ENCODE measurements at places on chromosomes 5 and 9. TPM values are rescaled to one million over a fixed set of nuclear protein-coding genes. Genes with fewer than 3 reads are reported as not detected.

- no peak for DNase-seq
Measured at GRCh38 chr9:26012797-26013196, 334.6 kb upstream of the TUSC1 start.

STC2 gene
- total RNA-seq, result 311 TPM

GRCh38 chr9:109205526-109205925 is 38.5 kb upstream of the FRRS1L start:
- no peak for DNase-seq

DNA sequence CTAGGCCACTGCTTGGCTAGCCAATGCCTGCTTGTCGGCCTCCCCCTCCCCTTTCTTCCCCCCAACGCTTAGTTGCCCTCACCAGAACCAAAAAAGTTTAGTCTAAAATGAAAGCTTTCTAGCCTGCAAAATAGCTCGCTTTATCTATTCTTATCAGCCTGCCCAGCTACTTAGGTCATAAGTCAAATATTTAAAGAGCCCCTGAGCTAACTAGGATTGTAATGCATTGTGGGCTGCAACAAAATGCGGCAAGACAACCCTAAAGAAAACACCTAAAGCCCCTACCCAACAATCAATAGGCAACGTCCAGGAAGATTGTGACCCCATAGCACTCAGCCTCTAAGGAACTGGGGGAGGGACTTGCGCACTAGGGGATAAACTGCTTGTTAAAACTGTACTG is 38.6 kb upstream of the PCSK5 start:
- no peak for DNase-seq

AMBP gene
- not detected for total RNA-seq

DNA sequence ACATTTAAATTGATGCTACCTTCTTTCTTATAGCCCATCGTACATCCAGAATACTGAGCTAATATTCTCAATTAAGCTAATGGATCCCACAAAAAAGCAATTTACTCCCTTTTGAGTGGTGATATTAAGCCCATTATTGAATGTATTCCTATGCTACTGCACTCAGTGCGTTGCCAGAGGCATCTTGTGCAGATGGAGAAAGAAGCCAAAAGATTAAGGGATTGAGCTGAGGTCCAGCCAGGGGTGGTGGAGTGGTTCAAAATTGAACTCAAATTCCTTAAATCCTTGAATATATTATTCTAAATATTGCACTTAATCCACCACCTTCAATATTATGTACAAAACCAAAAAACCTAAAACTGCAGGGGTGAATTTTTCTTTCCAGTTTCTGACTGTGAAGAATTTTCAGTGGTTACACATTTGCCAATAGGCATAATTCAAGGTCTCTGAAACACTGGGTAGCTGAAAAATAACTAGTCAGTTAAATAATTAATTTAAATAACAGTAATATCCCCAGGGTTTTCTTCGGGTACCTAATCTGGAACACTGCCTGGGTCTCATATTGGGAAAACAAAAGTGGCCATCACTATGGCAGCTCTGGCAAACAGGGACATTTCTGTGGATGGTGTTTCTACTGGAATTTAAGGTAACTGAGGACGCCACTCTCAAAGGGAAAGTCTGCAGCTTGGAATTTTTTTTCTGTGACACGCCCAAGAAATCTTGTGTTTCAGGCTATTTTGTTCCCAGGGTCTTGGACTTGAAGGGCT is 6.2 kb upstream of the LIFR start:
- DNase-seq, result no peak

DNA sequence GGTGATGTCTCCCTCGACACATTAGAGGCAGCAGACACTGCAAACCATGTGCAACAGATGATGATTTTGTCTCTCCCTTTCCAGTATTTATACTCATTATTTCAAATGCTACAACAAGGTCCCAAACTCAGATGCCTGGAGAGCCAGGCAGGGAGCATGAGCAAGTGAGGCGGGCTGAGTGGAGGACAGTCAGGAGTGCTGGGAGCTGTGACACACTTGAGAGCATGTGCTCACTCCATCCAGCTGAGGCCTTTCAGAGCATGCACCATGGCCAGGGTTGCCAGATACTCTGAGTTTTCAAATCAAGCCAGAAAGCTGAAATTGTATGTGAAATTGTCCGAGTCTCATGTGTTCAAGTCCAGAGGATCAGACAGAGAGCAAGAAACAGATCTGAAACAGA is 55.8 kb upstream of the SLC2A8 start:
- DNase-seq, result no peak

FOXD4L5 gene
- total RNA-seq, result 0.52 TPM

DNA sequence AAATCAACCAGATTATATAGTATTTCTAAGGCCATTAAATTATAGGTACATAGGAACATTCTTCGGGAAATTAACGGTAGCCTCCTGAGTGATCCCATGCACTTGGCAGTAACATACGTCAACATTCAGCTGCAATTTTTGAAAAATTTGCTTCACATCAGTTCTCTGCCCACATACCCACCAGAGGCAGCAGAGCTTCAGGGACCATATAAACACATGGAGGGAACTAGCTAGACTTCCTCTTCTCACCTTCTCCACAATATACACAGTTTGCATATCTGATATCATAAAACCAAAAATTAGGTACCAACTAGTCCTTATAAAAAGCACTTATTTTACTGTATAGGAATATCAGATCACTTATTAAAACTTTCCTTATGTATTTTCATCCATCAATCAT is 4.8 kb downstream of the PSIP1 start:
- DNase-seq, result no peak

CRB2 gene
- total RNA-seq, result 0.17 TPM

DNA sequence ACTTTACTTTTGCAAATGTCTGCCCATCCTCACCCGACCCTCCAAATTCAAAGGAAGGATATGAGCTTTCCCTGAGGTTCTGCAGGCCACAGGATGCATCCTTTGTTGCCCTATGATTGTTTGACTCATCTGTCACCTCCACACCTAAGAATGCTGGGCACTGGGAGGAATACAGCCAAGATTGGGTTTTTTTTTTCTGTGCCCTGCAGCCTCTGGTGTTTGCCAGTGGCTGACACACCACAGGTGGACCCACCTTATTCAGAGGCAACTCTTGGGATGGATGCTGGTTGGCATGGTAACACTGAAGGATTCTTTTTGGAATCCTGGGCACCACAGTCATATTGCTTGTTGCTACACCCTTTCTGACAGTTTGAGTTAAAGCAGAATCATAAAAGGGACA is 29.7 kb downstream of the C9orf152 start:
- DNase-seq, result peak; percentile 46

All from mammary epithelial cell (primary cell).